ENCODE measurements at places on chromosomes 16 and 17. TPM values are rescaled to one million over a fixed set of nuclear protein-coding genes. Genes with fewer than 3 reads are reported as not detected.

The UTP4 gene
- 37.5 TPM for total RNA-seq

- peak; percentile 8 for DNase-seq
These were observed 427.5 kb downstream of the CDH13 start for GRCh38 chr16:83054283-83054682.

- DNase-seq, result no peak
These were observed 43.1 kb downstream of the TBX4 start for GRCh38 chr17:61495161-61495857.

DNA sequence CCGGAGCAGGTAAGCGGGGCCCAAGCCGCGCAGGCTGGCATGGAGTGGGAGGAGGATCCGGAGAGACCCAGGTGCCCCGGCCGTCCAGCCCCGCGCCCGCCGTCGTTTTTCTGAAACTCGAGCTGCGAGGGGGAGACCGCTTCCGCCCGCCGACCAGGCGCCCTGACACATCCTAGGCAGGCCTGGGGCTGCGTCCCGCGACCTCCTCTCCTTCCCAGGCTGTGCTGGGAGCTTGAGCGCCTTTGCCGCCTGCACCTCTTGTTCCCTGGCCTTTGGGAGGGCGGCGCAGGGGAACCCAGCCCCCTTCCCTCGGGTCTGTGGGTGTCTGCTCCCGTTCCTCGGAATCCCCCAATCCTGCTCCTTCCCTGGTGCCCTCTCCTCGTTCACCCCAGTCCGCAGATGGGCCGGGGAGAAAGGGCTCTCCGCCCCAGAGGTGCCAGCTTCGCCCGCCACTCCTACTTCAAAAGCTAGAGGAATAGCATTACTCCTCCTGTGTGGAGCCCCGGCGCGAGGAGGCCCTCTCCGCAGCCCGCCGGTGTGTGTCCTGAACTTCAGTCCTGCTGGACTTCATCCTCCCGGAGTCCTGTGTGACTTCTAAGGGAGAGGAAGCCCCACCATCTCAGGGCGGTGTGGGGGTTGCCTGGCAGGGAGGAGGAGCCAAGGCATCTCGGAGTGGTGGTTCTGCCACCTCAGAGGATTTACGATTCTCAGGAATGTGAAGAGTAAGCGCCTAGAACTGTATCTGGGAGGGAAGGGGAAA is 1.0 kb downstream of the NHERF1 start:
- peak; percentile 56 for DNase-seq

Measured in renal cortical epithelial cell (primary cell).